ENCODE measurements at places on chromosomes 6 and 20. TPM values are rescaled to one million over a fixed set of nuclear protein-coding genes. Genes with fewer than 3 reads are reported as not detected.

The PGK2 gene
- not detected for total RNA-seq

The OR12D3 gene
- not detected for total RNA-seq

The CASS4 gene
- total RNA-seq = not detected

The AARS2 gene
- total RNA-seq = 21.7 TPM

The CPNE5 gene
- total RNA-seq = not detected

The BTNL2 gene
- total RNA-seq = not detected

DNA sequence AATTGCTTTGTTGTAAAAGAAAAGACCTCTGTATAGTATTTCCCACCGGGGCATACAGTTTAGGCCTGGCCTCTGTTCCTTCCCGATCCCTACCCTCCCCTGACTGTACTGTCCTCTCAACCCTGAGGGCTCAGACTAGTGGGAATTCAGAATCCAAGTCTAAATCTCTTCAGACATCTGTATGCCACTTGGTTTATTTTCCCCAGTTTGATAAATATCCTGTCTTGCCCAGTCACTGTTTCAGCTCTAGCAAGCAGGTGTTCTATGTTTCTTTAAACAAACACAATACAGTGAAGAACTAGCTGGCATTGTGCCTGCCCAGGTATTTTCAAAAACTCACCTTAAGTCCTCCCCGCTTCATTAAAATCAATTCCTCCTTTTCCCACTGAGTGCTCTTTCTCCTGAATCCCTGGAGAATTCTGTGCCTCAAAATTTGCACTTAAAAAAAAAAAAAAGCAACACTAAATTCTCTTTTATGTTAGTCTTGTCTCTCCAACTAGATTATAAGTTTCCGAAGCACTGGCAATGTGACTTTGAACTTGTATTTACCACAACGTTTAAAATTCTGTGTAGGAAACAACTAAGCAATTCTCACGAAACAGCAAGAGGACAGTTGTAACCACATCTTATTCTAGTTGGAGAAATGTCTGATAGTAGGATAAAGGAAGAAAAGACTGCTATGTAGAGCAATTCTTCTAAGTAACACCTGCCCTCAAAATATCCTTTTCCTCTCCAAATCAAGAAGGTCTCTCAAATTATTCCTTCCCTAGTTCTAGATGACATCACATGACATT lies 112.0 kb upstream of the CARMIL1 start:
- no peak for DNase-seq

DNA sequence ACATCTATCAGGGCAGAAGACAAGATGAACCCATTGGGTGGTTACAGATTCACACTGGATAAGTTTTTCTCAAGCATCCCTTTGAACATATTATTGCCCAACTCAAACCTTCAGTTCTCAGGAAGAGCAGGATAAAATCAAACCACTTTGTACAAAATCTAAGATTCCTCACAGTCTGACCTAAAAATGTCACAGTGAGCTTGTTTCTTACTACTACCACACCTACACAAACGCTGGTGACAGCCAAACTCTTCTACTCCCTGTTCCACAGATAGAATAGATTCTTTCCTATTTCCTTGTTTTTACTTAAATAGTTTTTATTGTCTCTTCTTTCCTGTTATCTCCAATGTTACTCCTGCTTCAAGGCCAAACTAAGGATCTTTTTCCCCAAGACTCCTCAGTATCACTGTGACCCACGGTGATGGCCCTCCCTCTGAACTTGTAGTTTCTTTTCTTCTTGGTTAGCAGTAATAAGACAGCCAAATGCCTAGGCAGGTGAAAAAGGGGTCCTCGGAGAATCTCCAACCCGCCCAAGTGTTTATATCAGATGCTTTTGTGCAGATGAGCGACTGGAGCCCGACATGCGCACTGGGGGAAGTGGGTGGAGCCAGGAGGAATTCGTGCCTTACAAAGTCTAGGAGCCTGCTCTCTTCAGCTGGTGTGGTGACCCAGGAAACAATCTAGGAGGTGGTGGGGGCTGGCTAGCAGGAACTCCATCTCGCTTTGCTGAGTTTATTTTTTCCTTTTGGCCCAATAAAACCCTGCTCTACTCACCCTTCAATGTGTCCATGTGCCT lies 53.4 kb downstream of the SEL1L2 start:
- no peak for DNase-seq

DNA sequence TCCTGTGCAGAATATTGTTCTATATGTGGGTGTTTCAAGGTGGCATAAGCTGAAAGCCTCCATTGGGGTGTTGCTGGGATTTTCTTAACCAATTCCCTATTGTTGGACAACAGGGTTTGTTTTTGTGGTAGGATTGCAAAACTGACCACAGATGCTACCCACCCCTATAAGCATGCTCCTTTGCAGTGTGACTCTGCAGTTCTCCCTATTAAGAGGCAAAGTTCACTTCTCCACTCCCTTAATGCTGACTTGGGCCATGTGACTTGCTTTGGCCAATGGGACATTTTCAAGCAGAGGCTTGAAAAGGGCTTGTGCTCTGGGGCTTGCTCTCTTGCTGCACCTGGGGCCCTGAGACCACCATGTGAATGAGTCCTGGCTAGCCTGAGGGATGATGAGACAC lies 8.5 kb upstream of the ANGPT4 start:
- DNase-seq = no peak

- DNase-seq = no peak
These were observed 38.6 kb downstream of the SYNJ2 start for GRCh38 chr6:158020272-158020711.

DNA sequence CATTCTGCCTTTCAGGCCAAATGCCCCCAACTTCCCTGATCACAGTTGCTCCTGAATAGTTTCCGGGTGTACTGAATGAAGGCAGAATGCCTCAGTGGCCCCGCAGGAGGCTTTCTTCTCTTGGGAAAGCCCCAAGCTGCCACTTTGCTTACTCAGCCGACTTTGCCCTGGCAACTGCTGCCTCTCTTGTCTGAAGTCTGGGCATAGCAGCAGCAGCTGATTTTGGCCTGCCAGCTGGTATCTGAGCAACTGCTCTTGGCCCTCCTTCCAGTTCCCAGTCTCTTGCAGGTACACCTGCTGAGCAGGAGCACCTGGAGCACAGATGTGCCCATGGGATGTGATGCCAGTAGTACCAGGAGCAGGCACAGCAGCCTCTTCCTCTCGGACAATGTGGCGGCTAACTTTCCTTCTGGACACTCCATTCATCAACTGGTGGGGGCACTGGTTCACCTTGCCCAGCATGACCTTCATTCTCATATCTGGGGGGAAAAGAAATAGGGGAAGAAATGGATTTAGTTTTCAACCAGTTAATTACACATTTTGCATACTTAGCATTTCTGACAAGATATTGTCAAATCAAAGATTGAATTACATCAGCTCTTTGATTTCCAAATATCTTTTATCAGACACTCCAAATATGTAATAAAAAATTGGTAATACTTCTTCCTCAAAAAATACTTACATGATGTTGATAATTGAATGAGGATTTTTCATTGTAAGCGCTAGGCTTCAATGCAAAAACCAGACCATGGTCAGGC lies 468.2 kb downstream of the PKHD1 start:
- DNase-seq = no peak

GRCh38 chr6:18842534-18842933 lies 455.4 kb downstream of the RNF144B start:
- no peak for DNase-seq

DNA sequence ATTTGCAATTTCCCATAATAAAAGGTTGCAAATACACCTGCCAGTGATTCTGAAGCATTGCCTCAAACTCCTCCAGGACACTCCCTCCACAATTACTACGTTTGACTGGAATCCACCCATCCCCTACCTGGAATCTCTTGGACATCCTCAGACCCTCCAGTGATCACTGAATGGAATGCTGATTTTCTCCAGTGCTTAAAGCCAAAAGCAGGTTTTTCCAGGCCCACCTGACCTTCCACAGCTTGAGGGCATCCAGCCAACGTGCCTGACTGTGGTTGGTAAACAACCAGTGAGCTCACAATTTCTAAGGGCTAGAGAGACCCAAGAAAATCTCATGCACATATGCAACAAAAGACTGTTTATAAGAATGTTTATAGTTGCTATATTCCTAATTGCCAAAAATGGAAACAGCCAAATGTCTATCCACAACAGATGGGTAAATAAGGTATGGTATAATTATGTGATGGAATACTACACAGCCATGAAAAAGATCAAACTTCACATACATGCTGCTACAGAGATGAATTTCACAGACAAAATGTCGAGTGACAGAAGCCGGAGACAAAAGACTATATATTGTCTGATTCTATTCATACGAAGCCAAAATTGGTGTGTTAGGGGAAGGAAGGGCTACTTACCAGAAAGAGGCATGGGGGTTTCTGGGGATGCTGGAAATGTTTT lies 147.1 kb upstream of the RREB1 start:
- DNase-seq = no peak

DNA sequence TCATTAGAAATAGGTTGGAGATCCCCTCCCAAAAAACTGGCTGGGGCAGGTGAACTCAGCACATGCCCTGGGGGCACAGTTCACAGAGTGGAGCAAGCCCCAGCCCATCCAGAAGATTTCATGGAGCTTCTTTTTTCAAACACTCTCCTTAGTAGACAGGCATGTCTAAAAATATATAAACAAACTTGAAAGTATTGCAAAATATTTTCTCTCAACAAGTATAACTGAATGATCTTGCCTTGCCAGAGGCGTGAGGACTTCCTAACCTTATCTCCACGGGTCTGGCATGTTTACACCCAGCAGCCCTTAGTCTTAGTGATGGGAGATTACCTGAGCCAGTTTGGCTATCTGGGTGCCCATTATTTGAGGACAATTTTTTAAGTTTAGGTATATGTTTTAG lies 107.1 kb downstream of the QRSL1 start:
- DNase-seq = no peak

DNA sequence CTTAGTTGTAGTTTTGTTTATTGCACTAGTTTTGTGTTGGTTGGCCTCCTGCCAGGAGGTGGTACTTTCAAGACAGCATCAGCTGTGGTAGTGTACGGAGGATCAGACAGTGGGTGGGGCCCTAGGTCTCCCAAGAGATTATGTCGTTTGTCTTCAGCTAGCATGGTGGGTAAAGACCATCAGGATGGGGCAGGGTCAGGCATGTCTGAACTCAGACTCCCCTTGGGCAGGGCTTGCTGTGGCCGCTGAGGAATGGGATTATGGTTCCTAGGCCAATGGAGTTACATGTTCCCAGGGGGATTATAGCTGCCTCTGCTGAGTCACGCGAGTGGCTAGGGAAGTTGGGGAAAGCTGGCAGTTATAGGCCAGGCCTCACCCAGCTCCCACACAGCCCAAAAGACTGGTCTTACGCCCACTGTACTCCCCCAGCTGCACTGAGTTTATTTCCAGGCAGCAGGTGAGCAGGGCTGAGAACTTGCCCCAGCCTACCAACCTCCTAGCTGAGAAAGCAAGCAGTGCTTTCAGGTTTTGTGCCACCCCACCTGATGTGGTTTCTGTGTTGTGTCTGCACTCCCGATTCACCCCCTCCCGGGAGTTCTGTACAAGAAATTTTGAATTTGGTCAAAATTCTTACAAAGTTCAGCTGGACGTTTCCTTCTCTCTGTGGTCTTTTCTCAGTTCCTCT lies 24.7 kb downstream of the ZSCAN31 start:
- no peak for DNase-seq

- no peak for DNase-seq
These were observed 5.7 kb downstream of the BMP5 start for GRCh38 chr6:55869674-55870073.

DNA sequence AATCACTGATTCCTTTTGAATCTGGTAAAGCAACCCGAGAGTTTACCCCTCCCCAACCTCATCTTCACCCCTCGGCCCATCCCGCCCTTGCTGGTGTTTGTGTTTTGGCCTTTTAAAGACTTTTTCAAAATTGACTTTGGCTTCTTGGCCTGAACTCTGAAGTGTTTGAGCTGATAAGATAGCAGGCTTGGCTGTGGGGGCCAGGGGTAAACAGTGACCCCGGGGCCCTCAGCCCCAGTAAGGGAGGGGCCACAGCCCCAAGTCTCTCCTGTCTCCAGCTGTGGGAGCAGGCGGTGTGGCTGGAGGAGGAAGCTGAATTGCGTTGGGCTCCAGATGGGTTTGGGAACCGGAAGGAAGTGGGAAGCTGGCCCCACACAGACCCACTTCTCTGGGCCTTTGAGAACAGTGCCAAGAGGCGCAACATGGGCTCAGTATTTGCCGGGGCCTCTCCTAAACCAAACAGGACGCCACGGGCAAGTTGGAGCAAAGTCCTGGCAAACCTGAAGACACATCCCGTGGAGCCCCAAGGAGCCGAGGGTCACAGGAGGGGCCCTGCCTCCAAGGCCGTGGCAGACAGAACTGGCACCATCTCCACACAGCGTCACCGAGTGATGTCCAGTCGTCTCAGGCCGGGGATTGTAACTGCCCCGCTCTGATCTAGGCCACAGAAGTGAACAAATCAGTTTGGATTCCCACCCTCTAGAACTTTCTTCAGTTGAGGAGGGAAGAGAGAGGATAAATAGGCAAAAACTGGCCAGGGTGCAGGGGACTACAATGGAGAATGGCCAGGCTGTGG lies 54.3 kb upstream of the PTPN1 start:
- DNase-seq = no peak

DNA sequence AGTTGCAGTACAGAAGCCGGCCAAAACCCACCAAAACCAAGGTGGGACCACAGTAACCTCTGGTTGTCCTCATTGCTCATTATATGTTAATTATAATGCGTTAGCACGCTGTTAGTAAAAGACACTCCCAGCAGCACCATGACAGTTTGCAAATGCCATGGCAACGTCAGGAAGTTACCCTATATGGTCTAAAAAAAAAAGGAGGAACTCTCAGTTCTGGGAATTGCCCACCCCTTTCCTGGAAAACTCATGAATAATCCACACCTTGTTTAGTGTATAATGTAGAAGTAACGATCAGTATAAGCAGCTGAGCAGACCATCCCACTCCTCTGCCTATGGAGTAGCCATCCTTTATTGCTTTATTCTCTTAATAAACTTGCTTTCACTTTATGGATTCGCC lies 148.6 kb upstream of the EXOC2 start:
- DNase-seq = no peak

GRCh38 chr6:159151266-159151855 lies 17.8 kb upstream of the FNDC1 start:
- DNase-seq = peak; percentile 57

DNA sequence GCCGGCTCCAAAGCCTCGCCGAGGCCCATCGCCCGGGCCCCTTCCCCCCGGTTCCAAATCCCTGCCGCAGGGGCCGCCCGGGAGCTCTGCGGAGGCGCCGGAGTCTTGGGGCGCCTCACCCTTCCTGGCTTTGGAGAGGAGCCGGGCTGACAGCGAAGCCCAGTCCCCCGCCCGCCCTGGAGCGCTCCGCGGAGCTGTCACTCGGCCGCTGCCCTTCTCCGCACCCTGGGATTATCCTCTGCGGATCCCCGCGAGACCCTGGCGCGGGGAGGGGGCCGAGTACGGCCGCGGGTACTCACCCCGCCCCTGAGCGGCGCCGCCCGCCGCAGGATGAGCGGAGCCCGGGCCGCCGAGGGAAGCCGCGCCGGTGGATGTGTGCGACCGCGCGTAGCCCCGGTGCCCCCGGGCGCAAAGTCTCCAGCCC lies 343 bp downstream of the SNAP91 start:
- no peak for DNase-seq

Measured in SK-MEL-5 (cell line).